ENCODE measurements at places on chromosomes 1 and 21.

DNA sequence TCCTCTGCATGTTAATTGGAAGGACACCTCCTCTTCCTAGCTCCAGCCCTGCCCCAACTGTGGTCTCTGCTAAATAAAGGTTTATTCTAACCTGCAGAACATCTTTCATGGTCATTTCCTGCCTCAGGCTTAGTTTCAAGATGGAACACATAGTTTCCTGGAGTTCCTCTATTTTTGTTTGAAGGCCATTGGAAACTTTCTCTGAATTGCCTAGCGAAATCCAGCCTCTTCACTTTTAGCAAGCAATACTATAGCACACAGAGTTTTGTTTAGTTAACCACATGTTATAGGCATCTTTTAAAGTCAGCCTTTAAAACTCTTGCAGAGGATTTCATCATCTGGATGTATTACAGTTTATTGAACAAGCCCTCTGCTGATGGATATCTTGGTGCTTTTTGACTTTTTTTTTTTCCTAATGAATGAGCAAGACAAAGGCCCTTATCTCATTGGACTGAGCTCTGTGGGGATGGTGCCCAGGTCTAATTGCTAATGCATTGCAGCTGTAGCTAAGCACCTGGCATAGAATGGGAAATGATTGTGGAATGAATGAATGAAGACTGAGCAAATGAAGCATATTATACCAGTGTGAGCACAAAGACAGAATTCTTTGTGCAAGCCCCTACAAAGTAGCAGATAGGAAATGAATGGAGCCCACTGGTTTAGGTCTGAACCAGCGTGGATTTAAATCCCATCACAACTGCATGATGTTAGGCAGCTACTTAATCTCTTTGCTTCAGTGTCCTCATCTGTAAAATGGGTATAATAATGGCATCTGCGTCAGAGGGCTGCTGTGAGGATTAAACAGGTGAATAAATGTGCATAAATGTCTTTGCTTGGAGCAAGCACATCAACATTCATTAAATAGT, 641 bp upstream of the CFAP107 start:
- no peak for DNase-seq

DNA sequence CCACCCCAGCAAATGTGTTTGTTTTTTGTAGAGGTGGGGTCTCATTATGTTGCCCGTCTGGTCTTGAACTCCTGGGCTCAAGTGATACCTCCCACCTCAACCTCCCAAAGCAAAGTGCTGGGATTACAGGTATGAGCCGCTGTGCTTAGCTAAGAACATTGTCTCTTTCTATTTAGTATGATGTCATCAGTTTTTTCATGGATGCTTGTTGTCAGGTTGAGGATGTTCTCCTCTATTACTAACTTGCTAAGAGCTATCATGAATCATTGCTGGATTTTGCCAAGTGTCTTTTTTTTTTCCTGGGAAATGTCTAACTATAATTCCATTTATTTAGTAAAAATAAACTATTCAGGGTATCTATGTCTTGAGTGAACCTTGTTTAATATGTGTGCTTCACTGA, 19.0 kb upstream of the MPC2 start:
- no peak for DNase-seq

DNA sequence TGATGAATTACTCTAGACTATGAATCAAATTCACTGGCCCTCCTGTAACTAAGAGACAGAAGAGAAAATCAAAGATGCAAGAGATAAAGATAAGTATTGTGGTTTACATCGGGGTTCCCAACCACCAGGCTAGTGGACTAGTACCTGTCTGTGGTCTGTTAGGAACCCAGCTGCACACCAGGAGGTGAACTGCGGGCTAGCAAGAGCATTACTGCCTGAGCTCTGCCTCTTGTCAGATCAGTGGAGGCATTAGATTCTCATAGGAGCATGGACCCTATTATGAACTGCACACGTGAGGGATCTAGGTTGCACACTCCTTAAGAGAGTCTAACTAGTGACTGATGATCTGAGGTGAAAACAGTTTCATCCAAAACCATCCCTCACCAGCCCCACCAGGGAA, 58.9 kb upstream of the DUSP10 start:
- no peak for DNase-seq

DNA sequence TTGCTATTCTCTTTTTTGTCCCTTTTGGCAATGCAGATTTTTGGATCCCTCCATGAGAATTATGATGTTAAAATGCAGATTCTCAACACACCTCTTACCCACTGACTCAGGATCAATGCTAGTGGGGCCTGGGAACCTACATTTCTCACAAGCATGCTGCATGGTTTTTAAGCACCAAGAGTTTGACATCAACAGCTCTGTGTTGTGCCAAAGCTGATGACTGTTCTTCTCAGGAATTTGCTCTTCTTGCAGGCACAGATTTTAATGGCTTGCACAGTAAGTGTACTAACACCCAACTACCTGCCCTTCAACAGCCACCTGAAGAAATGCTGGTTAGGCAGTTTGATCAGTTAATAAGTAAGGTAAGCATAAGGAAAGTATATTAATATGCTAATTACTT, 468.7 kb downstream of the PTBP2 start:
- DNase-seq, result no peak
